ENCODE measurements at places on chromosomes 16 and 17. TPM values are rescaled to one million over a fixed set of nuclear protein-coding genes. Genes with fewer than 3 reads are reported as not detected.

CFAP97D1 gene
- not detected for total RNA-seq

NFE2L1 gene
- 173 TPM for total RNA-seq

G6PC1 gene
- total RNA-seq = not detected

EIF3C gene
- total RNA-seq = 354 TPM

DNA sequence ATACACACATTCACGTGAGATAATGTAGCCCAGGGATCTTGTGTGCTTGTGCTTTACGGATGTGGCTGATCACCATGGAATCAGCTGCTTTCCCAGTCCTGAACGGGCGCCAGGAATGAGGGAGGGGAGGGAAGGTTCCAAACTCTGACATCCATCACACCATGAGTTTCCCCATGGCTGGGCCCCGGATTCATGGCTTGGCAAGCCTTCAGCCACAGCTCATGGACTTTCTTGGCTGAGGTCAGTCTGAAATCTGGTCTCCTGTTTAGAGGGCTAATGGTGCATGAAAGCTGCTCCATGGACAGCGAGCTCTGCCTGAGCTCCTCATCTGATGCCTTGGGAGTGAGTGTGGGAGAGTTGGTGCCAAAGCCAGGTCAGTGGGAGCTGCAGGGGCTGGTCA is 767.6 kb upstream of the EEF2KMT start:
- no peaks in the 10 kb centered on the region for H3K36me3 ChIP-seq
- H3K4me3 ChIP-seq = no peak overlapping the region
- no peaks in the 10 kb centered on the region for H3K27me3 ChIP-seq
- no peak for DNase-seq
- no peaks in the 10 kb centered on the region for H3K4me1 ChIP-seq

DNA sequence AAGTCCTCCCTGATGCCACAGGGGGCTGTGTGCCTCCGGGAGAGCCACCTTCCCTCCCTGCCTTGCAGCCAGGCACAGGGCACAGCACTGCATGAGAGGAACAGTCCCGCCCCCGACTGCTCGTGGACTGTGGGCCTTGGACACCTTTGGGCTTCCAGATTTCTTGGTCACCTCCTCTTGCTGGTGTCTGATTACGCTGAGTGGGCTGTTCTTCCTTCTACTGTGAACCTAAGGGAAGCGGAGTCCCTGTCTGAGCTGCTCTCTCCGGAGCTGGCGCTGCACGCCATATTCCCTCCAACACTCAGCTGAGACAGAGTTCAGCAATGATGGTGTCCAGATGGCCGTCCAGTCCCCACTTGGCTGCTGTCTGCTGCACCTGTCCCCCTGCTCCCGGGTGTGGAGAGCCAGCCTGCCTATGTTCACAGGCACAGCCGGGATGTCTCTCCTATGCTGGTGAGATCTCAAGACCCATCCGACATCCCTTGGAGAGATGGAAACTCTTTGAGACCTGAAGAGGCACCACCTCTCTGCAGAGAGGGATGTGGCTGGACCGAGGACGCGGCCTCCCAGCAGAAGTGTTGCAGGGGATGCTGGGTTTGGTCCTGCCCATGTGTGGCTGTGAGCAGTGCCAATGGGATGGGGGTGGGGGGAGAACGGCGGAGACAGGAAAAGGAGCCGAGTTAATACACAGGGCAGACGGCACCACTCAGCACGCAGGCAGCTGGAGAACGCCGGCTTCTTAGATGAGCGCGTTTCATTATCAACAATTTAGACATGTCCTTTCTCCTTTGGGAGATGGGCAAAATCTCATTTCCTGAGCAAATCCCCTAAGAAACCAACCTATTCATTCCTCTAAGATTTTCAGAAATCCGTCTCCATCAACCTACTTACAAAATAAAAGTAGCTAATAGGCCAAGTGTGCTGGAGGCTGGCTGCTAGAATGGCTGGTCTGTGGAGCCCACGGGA is 171.9 kb downstream of the ENGASE start:
- no peaks in the 10 kb centered on the region for H3K27me3 ChIP-seq
- DNase-seq = no peak
- no peak overlapping the region for H3K27ac ChIP-seq
- H3K4me3 ChIP-seq = no peak overlapping the region
- H3K36me3 ChIP-seq = no peaks in the 10 kb centered on the region

DNA sequence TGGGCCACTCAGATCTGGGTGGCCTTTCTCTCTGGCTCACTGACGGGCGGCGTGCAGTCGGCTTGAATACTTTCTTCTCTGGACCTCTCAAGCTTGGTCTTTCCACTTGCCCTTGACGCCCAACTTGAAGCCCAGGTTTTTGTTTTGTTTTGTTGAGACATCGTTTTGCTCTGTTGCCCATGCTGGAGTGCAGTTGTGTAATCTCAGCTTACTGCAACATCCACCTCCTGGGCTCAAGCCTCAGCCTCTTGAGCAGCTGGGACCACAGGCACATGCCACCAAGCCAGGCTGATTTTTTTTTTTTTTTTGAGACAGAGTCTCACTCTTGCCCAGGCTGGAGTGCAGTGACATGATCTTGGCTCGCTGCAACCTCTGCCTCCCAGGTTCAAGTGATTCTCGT is 22.7 kb upstream of the KIF19 start:
- no peak overlapping the region for H3K27ac ChIP-seq
- DNase-seq = no peak
- no peak overlapping the region for H3K4me3 ChIP-seq
- no peaks in the 10 kb centered on the region for H3K36me3 ChIP-seq
- peaks cover 2% of the 10 kb centered on the region for H3K4me1 ChIP-seq

- H3K4me3 ChIP-seq = no peak overlapping the region
- H3K27me3 ChIP-seq = no peaks in the 10 kb centered on the region
- DNase-seq = no peak
- H3K27ac ChIP-seq = no peak overlapping the region
- peaks cover 8% of the 10 kb centered on the region for H3K36me3 ChIP-seq
These were observed 76.4 kb downstream of the ANKRD11 start for GRCh38 chr16:89413811-89414585.

DNA sequence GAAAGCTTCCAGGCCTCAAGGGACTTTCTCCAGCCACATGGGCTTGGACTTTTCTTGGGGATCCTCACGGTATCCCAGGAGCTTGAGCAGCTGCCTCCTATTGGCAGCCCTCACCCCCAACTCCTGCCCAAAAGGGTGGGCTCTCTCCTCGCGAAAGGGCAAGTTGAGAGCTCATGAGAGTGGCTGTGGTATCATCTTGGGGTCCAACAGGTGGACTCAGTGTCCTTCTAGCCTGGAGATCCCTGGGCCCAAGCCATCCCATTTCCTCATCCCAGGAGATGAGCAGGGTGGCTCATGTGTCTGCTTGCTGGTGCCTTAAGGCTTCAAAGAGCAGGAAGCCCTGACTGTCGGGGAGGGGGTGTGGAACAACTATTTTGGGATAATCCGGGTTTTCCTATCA is 17.7 kb downstream of the TBX4 start:
- no peaks in the 10 kb centered on the region for H3K27me3 ChIP-seq
- DNase-seq = no peak
- no peak overlapping the region for H3K27ac ChIP-seq
- no peaks in the 10 kb centered on the region for H3K36me3 ChIP-seq

DNA sequence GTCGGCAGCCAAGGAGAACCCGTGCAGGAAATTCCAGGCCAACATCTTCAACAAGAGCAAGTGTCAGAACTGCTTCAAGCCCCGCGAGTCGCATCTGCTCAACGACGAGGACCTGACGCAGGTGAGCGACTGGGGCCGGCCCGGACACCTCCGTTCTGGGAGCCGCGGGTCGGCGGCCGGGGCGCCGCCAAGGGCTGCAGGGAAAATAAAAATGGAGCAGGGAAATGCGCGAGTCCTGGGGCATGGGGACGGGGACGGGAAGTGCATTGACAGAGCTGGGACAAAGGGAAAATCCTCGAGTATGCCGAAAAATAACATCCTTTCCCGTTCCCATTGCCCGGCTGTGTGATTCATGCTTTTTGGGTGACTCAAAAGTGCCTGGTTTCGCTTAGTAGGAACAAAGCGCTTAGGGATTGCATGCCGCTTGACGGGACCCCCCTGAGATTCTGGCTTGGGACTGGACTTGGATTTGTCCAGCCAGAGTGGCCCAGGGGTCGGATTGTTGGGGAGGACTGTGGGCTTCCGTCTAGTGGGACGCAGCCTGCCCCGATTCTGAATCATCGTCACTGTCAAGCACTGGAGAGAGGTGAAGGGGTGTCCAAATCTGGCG is 699 bp downstream of the MPRIP start:
- H3K27ac ChIP-seq = peak overlapping the region; percentile 68
- H3K36me3 ChIP-seq = no peaks in the 10 kb centered on the region
- peak overlapping the region; percentile 73 for H3K4me3 ChIP-seq
- no peak for DNase-seq
- peaks cover 52% of the 10 kb centered on the region for H3K4me1 ChIP-seq

- H3K27ac ChIP-seq = no peak overlapping the region
- no peak for DNase-seq
- peaks cover 98% of the 10 kb centered on the region for H3K36me3 ChIP-seq
- no peaks in the 10 kb centered on the region for H3K27me3 ChIP-seq
These were observed 4.8 kb downstream of the PRSS53 start for GRCh38 chr16:31083981-31084380.

- H3K27me3 ChIP-seq = peaks cover 4% of the 10 kb centered on the region
- H3K4me1 ChIP-seq = peaks cover 4% of the 10 kb centered on the region
- DNase-seq = no peak
- no peak overlapping the region for H3K27ac ChIP-seq
- H3K36me3 ChIP-seq = no peaks in the 10 kb centered on the region
These were observed 9.6 kb downstream of the C17orf113 start for GRCh38 chr17:42040818-42041217.

- no peak overlapping the region for H3K27ac ChIP-seq
- H3K4me3 ChIP-seq = no peak overlapping the region
- H3K36me3 ChIP-seq = no peaks in the 10 kb centered on the region
- H3K4me1 ChIP-seq = no peaks in the 10 kb centered on the region
These were observed 4.5 kb upstream of the FOXN1 start for GRCh38 chr17:28501421-28502284.

Measured in left lung (tissue), 14 donors.